Hematopoietic multipotent progenitor cell treated with erythropoietin and hydrocortisone succinate and interleukin-3 and kit ligand, for 8 days (in vitro differentiated cells): ENCODE measurements at places on chromosomes 16 and 17.

DNA sequence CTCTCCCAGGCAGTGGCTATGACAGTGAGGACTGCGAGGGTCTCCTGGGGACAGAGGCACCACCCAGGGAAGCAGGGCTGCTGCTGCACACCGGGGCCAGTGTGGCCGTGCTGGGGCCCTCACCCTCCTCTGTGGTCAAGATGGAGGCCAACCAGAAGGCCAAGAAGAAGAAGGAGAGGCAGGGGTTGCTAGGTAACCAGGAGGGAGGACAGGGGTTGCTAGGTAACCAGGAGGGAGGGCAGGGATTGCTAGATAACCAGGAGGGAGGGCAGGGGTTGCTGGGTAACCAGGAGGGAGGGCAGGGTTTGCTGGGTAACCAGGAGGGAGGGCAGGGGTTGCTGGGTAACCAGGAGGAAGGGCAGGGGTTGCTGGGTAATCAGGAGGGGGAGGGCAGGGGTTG lies 55.2 kb downstream of the ACTG1 start:
- DNase-seq, result peak; percentile 2

DNA sequence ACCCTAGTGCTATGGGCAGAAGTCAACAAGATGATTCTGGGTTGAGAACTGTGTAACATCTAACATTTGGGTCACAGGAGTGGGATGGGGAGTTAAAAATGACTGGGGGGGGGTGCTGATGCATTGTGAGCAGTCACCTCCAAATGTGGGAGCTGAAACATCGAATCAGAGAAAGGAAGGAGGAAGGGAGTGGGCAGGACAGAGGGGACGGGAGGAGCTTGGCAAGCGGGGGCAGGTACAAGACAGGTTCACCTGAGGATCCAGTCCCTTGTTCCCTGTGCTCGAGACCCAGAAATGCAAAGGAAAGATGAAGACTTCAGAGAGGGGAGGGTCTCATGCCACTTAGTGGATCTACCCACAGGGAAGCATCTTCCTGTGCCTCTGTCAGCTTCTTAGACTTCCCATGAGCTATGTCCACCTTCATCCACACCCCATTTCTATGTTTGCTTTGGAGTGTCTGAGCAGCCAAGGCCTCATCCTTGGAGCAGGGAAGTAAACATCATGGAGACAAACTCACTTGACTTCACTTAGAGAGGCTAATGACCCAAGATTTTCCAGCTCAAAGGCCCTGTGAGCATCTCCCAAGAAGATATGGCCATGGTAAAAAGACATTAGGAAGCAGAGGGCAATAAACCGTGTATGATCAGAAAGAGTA lies 20.5 kb downstream of the SMPD3 start:
- DNase-seq, result no peak

GRCh38 chr16:75537776-75538175 lies 1.9 kb upstream of the CHST5 start:
- DNase-seq, result no peak

GRCh38 chr16:66427036-66427860 lies at the start of gene BEAN1:
Gene BEAN1, plus strand, starts transcription at chr16:66427295. Its CDS starts 10,382 bp downstream, at chr16:66437677.
- DNase-seq, result no peak

- peak; percentile 22 for DNase-seq
Observed at GRCh38 chr17:49035470-49036269, 38.5 kb downstream of the IGF2BP1 start.

DNA sequence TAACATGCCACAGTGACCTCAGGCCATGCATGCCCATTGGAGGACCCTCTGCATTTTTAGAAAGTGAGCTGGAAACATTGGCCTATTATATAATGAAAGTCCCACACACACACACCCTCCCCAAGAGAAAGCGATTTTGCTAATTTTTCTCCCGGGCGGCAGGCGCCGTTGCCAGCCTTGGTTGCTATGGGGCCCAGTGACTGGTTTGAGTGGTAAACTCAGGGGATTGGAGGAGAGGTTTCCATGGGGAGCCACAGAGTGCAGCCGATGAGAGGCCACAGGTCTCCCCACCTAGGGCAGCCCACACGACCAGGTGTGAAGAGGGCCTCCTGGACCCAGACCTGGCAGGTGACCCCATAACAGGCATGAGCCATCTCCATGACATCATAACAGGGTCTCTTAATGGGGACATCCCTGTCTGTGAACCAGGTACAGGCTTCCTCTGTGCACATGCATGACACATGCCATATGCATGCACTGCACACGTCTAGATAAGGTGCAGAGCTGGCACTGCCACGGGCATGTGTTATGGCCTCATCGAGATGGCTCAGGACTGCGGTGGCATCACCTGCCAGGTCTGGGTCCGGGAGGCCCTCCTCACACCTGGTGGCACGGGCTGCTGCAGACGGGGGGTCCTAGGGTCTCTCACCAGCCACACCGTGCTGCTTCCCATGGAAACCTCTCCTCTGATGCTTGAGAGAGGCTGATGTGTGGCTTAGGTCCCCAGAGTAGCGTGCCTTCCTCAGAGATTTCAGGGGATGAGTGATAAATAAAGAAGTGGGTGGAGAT lies 144.1 kb downstream of the RBFOX3 start:
- no peak for DNase-seq

DNA sequence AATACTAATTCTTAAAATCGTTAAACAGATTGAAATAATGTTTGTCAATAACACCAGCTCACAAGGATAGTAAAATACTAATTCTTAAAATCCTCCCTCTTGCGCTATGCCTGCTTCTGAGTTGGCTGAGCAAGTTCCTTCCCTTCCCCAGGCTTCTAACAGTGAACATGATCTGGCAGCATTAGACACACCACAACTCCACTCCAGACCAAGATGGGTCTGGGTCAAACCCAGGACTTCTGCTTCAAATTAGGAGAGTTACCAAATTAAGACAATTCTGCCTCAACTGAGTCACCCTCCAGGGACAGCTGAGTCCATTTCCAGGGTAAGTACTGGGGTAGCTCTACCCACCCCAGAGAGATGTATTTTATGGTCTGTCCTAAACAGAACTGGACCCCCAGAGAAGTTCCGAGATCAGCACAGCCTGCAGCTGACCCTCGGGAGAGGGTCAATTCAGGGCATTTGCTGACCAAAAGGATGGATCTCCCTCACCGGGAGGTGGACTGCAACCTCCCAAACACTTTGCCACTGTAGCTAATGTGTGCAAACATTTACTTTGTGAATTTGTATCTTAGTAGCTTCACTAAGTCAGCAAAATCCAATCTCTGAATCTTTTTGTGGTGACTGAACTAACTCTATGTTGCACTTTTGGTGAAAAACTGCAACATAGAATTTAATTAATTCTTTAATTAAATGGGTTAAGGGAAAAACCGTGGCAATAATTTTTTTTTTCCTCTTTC lies 48.8 kb downstream of the ADCY9 start:
- no peak for DNase-seq

- no peak for DNase-seq
Observed at GRCh38 chr17:81420769-81421462, 25.7 kb downstream of the BAHCC1 start.

DNA sequence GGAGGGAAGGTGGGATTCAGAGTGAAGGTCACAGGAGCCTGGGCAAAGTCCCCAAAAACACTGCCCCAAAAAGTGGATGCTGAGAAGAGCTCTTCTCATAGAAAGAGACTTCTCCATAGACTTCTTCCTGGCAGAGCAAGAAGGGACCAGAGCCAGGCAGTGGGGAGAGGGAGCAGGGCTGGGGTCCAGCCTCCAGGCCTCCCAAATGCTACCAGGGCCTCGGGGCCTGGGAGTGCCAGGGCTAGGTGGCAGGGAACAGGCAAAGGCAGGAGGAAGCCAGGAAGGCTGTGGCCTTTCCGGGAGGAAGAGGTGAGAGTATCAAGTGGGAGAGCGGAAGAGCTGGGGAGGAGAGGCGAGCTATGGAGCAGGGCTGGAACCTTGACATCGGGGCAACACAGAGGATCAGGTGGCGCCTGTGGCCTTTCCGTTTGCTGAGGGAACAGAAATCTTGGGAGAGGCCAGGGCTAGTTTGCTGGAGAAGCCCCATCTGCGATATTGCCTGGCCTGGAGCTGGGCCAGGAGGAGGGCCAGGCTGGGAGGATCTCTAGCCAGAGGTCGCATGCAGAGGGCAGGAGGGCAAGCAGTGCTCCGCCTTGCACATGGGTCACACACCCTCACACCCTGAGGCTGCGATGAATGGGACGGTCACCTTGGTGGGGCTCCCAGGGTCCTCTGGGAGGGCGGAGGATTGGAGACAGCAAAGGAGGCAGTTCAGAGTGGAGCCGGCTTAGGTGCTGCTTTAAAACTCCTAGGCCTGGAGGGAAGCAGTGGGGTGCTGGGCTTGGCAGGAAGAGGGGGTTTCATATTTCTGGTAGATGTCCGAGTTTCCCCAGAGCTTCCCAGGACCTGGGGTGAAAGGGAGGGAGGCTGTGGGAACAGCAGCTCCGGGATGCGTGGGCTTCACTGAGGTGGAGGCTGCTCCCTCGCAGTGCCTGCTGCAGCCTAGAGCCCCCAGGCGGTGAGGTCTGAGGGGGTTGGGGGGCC lies 3.4 kb downstream of the SLC16A5 start:
- peak; percentile 49 for DNase-seq

DNA sequence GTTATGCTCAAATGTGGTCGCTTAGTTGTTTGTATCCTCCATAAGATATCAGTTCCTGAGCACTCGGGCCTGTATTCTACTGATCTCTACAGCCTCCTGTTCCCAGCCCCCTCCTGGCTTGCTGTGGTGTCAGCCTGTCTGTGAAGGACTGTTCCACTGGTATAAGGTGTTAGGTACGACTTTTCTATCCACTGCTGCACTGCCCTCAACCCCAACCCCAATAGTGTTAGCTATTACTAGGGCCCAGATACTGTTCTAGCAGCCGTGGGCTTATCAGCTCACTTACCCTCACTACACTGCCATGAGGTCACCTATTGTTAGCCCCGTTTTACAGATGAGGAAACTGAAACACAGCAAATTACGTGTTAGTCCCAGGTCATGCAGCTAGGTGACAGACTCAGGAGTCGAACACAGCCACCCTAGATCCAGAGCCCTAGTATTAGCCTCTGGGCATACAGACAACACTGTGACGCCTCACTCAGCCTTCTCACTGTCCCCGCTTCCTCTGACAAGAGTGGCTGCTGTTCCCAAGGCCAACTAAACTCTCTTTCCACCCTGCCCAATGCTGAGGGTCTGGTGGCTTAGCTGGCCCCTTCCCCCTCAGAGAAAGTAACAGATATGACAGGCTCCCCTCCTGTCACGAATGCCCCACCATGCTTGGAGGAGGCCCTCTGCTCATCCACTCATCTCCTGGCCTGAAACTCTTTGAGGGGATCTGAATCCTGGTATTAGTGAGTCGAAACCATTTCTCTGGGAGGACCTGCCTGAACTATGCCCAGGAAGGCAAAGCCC lies 25.6 kb upstream of the ZNF652 start:
- peak; percentile 49 for DNase-seq

DNA sequence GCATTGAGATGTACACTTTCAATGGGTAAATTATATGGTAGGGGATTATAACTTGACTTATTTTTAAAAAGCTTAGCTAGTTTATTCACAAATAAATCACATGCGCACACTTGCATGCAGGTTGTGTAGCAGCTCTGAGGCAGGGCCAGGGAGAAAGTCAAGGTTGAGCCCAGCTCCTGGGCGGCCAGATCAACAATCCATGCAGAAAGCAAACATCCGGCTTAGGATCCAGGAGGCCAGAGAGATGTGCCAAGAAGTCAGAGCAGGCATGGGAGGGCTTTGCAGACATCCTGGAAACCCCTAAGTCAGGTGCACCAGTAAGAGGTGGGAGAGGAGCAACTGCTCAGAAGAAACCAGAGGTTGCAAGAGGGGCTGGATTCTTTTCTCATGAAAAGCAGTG lies 186.5 kb downstream of the AXIN2 start:
- no peak for DNase-seq

DNA sequence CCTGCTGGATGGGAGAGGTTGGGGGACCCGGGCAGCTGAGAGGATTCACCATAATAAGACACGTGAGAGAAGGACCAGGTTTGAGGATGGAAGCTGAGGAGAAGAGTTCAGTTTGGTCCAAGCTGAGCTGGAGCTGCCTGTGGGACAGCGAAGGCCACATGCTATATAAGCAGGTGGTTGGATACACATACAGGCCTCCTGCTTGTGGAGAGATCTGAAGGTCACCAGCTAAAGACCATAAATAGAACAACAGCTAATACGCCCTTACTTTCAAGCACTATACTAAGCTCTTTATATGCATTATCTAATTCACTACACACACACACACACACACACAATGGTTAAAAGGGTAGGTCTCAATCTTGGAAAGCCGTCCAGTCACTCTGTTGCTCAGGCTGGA lies 32.1 kb downstream of the DUSP14 start:
- no peak for DNase-seq

DNA sequence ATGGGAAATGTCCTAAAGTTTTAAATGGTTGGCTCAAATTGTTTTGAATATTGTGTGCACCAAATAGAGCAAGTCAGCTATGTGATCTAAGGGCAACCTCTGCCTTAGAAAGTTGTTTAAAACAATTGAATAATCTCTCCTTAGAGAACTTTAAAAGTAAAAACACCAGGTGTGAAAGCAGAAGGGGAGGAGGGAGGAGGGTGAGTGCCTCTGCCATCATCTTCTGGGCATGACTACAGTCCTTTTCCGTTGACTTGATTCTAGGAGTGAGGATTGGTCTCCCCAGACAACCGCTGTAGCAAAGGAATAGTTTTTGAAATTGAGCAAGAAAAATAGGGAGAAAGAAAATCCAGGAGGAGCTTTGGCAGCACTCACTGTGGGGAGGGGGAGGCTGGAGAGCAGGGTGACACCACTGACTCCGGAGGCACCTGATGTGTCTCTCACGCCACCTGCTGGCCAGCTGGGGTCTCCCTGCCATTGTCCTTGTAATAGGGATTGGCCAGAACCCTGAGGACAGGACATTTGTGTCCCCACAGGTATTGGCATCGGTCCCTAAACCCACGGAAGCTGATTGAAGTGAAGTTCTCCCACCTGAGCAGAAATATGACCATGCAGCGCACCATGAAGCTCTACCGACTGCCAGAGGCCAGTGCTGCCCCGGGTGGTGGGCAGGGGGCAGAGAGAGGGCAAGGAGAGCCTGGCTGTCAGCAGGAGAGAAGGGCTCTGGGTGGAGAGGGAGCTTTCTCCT lies 33.3 kb downstream of the PLCD3 start:
- peak; percentile 79 for DNase-seq

DNA sequence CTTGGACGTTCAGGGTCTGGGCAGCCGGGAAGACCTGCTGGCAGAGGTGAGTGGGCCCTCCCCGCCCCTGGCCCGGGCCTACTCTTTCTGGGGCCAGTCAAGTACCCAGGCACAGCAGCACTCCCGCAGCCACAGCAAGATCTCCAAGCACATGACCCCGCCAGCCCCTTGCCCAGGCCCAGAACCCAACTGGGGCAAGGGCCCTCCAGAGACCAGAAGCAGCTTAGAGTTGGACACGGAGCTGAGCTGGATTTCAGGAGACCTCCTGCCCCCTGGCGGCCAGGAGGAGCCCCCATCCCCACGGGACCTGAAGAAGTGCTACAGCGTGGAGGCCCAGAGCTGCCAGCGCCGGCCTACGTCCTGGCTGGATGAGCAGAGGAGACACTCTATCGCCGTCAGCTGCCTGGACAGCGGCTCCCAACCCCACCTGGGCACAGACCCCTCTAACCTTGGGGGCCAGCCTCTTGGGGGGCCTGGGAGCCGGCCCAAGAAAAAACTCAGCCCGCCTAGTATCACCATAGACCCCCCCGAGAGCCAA lies 8.6 kb upstream of the ABCC3 start:
- DNase-seq, result peak; percentile 69
